ENCODE measurements at places on chromosomes 3 and 15.

DNA sequence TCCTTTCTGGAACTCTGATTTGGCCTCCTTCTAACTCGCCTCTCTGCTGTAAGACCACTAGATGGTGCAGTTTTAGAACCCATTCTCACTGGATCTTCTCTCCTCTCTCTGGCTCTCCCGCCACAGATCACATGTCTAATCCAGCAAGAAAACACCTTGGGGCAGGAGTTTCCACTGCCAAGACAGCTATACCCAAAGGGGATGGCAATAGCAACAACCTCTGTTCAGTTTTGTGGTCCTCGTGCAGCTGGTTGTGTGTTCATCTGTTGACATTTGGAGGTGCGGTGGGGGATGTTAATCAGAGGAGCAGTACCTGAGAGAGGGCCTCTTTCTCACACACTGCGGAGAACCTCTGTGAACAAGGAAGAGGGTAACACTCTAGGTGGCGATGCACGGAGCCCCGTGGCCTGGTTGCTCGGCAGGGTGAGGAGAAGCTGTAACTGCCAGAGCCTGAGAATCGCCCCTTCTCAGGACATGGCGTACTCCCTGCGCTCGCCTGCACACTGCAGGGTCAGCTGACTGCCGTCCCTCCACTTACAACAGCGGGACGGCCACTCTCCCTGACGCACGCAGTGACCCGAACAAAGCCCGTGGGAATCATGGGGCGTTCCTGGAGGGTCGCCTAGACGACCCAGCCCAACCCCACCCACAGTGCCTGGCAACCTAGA is at the start of gene TEX55:
TSS of gene TEX55 (plus strand) at position 666 of the 668 bp plus-strand sequence. CDS start 25 bp downstream, outside the sequence.
- DNase-seq: no peak

DNA sequence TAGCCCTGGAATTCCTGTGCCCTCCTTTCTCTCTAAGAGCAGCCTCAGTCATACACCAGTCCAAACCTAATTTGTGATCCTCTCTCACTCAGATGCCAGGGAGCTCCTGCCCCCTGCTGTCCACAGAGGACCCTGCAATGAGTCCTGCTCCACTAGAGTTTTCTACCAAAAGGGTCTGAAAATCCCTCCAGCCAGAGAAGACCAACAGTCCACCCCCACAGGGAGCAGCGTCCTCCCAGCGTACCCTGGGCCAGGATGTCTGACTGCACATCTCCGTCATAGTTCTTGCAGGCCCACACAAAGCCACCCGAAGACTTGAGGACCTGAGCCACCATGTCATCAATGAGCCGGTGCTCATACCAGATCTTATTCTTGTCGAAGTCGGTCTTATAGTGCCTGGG is 15.4 kb downstream of the IDH2 start:
- DNase-seq: no peak

DNA sequence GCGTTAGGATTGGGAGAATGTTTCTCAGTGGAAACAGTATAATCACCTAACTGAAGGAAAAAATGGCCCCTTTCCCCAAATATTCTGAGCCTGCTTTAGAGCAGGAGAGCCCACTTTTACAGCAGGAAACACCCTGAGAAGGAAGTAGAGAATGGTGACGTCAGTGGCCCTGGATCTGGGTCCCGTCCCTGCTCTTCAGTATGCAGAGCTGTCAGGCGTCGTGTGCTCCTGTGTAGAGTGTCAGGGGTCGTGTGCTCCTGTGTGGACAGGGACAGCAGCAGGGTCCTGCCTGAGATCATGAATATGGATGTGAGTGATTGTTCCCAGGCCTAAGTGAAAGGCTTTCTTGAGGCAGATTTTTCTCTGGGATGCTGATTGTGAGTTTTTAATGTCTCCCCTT is 45.2 kb downstream of the CGNL1 start:
- DNase-seq: no peak

DNA sequence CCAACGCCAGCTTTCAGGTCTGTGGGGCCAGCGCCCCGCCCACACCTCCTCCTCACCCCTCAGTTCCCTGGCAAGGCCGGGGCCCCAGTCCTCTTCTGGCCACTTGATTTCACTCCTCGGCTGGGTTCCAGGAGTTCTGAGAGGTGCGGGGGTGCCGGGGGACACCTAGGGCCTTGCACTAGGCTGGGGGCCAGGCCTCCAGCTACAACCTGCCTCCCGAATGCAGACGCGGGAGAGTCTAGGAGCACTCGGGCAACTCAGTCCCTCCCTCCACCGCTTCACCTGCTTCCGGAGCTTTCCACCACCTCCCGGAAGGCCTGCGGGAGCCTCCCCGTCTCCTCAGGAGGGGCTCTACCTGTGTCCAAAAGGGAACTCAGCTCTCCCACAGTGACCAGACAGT is 35.6 kb downstream of the TNK2 start:
- DNase-seq: no peak

- DNase-seq: no peak
Observed at GRCh38 chr15:35102186-35102585, 17.1 kb upstream of the NANOGP8 start.

DNA sequence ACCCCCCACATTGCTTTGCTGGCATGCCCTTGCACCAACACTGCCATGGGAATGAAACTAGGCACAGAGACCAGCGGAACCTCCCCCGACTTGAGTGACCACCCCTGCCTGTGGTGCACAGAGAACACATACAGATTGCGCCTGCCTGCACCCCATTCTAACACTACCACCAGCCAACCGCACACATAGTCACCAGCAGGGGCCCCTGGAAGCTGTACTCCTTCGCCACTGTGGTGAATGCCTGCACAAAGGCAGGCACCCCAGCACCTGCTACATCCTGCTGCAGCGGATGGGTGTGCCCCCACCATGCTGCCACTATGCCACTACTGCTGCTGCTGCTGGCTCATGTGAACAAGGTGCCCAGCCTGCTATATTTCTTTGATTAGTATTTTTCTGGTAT is 27.4 kb upstream of the DNAAF4 start:
- no peak for DNase-seq

GRCh38 chr15:70054366-70054765 is 43.4 kb downstream of the TLE3 start:
- DNase-seq: no peak

- DNase-seq: no peak
Observed at GRCh38 chr3:93969443-93969842, 4.3 kb downstream of the PROS1 start.

GRCh38 chr15:67838789-67839332 is 984 bp downstream of the RNU6-1 start:
- peak; percentile 42 for DNase-seq
